HFF-Myc (cell line): ENCODE measurements at places on chromosomes 1 and 21.
A peak's percentile ranks its signal among the peaks of the same experiment; 100 is the strongest.

DNA sequence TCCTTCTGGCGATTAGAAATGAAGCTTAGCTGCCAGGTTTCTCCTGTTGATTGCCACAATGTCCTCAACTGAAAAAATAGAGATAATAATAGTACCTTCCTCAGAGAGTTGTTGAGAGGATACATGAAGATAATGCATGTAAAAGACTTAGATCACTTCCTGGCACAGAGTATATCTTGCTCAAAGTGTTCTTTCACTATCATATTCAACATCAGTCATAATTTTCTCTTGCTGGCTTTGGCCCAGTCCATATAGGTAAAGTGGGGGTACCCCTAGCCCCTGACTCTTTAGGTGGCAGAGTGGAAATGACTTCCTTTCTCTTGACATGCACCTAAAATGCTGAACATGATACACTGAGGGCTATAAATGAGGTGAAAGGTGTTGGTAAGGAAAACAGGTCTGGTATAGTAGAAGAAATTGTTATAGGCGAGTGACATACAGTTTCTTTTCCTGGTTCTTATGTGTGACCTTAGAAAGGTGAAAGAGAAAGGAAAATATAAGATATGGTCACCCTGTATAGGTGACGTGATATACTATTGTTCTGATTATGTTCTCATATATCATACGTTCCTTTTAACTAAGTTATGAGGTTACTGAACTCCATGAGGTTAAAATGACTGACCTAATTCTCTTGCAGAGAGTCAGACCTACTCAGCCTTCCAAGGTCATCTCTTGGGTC is 209.9 kb upstream of the DEPDC1 start:
- no peak for DNase-seq

GRCh38 chr21:26120828-26121227 is 49.7 kb downstream of the APP start:
- no peak for DNase-seq

GRCh38 chr1:10625554-10625953 is 150.8 kb downstream of the PEX14 start:
- peak; percentile 31 for DNase-seq

- no peak for DNase-seq
Measured at GRCh38 chr1:64839732-64840405, 95.0 kb downstream of the RAVER2 start.

- DNase-seq = no peak
Measured at GRCh38 chr1:165616054-165616612, 14.9 kb upstream of the MGST3 start.

DNA sequence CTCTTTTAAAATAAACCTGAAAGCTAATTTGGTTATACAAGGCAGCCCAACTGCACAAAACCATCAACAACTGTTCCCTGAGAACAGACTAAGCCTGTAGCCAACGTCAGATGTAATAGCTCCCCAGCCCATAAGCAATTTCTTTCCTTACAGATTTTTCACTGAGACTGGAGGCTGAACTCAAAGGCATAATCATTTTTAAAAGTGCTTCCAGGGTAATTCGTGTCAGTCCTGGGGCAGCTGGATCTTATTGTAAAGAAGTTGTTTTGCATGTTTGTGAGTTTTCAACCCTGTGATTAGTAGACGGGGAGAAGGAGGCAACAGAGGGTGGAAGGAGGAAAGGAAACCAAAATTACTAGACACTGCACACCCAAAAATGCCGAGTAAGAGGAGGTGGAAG is 3.2 kb downstream of the DPT start:
- no peak for DNase-seq

DNA sequence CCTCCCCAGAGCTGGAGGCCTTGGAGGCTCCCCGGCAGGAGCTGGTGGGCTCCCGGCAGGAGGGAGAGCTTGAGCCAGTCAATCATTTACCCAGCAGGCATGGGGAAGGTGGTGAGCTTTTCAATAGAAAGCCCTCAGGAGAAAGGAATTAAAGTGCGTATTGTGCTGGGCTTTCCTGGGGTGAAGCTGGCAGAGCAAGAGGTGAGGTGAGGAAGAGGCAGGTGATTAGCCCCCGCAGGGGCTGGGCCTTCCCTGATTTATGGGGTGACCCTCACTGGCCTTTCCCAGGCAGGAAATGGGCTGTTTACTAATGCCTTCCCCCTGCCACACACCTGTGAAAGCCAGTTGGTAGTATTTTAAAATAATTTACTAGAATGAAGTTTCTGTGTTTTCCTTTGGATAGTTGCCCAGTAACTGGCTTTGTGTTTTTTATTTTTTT is 25.8 kb downstream of the CLDN14 start:
- no peak for DNase-seq

DNA sequence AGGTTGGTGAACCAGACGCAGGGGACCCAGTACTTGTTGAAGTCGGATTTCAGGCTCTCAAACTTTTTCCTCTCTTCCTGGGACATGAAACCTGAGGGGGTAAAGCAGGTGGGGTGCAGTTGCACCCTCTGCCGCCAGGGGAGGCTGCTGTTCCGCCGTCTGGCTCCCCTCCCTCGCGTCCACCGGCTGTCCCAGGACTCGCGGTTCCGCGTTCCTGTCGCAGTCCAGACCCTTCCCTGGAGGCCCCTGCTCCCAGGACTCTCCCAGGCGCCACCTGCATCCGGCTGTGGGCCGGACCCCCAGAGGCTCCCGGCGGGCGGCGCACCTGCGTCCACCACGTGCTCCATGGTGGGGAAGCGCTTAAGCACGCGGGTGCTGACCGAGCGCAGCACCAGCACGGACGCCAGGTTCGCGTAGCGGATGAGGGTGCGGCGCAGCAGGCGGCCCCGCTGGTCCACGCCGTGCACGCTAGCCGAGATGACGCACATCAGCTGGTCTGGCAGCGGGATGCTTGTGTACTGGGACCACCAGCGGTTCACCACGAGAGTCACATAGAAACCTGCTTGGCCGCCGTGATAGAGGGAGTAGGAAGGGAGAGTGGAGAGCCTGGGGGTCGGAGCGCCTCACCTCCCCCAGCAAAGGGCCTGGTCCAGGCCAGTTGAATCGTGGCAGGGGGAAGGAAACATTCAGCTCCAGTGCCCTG is 1.7 kb downstream of the BEST4 start:
- no peak for DNase-seq

- no peak for DNase-seq
Measured at GRCh38 chr1:61487801-61488200, 237.1 kb downstream of the TM2D1 start.

DNA sequence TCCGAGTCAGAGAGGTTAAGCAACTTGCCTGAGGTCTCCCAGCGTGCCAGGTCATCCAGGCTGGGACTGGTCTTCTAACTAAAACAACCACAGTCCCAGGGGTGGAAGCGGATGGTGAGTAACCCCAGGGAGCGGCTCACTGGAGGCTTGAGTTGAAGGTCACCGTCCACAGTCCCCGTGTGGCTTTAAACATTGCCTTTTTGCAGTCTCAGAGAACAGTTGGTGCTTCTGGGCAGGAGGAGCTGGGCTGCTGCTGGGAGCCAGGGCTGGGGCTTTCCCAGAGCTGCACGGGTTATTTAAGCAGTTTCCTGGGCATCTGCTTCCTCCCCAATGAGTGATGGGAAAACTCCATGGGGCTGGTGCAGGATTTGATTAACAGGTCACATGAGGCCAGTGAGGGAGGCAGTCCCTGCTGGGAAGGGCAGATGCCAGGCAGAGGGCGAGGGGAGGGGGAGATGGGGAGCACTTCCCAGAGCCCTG is 12.3 kb downstream of the ARHGEF10L start:
- DNase-seq = no peak

DNA sequence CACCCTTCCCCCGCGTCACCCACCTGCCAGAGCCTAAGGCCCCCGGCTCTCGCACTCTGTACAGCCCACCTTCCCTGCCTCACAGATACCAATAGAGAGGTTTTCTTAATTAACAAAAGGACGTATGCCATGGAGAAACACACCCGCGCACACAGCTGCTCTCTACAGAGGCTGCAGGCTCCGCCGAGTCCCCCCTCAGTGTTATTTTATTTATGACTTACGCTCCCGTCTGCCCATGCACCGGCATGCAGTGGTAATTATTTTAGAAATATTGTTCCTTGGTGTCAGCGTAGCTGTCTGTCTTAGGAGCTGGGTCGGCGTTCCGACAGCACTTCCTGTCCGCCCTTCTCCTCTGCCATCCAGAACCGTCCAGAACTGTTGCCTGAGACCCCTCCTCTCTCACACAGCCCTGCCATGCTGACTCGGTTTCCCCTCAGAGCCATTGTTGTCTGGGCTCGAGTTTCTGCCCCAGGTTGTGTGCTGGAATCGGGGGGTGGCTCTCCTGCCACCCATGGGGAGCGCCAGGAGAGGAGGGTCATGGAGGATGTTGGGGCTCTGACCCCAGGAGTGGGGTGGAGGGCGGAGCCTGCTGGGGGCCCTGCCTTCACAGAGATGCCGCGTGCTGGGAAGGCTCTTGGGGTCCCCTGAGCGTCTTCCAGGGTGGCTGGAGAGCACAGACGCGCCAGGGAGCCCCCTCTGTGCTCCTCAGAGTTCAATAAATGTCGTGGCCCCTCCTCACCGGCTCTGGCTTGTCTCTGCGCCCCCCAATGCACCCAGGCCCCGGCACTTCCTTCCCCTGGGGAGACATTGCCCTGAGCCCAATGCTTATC is 39.6 kb upstream of the COL6A1 start:
- DNase-seq = no peak

DNA sequence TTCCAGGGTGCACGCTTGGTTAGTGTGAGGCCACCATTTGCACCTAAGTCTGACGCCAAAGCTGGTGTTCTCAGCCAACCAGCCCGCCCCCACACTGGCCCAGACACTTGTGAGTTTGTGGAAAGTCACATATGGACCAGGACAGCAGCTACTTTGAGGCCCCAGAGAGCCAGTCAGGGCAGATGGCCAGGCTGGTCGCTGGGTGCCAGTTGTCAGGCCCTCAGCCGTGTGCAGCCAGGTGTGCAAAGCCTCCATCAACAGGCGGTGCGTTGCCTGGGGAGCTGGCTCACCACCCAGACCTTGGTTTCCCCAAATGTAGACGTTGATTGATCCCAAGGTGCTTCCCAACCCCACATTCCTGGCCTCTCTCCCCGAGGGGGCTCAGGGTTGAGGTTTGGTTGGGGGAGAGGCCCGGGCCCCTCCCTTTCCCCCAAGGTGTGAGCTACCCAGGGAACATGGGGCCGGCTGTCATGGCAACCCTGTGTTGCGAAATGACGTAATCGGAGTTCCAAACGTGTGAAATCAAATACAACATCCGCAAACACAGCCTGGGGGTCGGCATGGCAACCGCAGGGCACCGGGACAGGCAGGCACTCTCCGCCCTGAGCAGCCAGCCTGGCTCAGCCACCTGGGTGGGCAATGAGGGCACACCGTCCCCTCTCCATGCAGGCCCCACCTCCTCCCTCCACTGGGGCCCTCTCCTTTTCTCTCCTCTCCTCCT is 42.2 kb upstream of the WNT4 start:
- DNase-seq = no peak

DNA sequence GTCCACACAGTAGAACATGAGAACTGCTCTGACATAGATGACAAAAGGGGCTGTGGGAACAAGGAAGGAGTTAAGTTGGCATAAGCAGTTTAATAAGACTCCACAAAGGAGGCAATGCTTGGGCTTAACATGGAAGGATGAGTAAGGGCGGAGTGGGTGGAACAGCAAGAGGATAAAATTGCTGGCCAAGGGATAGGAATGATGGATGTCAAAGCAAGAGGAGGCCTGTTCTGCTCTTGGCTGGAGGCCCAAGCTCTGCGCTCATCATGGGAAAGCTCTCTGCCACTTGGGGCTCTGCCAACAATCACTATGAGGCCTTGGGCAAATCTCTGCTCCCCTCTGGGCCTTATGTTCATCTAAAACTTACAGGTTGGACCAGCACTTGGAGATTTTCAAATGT is 98.3 kb upstream of the CAMK1G start:
- DNase-seq = no peak

GRCh38 chr1:53111073-53111556 is 31.3 kb downstream of the SLC1A7 start:
- no peak for DNase-seq

GRCh38 chr21:31352836-31353235 is 8.8 kb upstream of the TIAM1 start:
- no peak for DNase-seq

DNA sequence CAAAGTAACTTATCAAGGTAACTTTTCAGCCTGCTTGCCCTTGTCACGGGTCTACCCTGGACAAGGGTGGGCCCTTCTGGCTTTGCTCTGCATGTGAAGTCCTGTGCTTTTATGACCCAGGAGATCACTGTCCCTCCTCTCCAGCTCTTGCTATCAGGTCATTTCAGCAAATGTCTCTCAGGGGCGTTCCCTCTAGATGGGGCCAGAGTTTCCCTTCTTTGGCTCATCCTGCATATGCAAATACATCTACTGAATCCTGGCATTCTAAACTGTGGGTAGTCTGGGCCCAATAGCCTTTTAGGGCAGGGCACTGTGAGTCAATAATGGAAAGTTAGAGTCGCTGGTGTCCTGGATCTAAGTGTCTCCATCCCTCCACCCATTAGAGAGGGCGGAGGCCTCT is 366.9 kb upstream of the USP24 start:
- DNase-seq = no peak

DNA sequence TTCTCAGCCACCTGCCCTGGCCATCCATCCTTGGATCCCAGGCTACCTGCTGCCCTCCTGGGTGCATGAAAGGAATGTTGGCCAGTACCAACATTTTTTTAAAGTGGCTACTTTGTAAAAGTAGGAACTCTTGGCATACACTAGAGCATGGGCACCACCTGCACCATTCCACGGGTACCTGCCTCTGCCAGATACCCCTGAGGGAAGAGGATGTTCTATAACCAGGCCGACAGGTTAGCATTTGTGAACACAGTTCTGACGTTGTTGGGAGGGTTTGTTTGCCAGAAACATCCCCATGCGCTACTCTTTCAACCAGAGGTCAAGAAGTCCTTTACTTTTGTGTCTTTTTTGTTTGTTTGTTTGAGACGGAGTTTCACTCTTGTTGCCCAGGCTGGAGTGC is 43.0 kb downstream of the EVA1C start:
- DNase-seq = no peak

DNA sequence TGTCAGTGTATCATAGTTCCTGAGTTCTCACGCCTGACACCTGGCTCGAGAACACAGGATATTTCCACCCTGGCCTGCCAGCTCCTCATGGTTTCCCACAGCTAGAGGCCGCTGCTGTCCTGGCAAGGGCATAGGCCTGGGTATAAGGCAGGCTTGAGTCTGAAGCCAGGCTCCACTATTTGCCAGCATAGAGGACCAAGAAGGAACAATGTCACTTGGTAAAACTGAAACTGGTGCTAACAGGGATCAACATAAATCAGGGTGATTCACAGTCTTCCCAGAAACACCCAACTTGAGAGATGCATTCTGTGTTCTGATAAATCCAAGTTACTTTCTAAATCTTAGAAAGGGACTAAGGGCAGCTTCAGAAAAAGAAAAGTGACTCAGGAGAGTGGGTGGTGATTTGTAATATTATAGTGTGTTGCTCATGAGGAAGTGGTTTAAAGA is 6.9 kb upstream of the S100A2 start:
- peak; percentile 68 for DNase-seq

GRCh38 chr1:192442736-192443135 is 125.9 kb downstream of the RGS21 start:
- DNase-seq = no peak

DNA sequence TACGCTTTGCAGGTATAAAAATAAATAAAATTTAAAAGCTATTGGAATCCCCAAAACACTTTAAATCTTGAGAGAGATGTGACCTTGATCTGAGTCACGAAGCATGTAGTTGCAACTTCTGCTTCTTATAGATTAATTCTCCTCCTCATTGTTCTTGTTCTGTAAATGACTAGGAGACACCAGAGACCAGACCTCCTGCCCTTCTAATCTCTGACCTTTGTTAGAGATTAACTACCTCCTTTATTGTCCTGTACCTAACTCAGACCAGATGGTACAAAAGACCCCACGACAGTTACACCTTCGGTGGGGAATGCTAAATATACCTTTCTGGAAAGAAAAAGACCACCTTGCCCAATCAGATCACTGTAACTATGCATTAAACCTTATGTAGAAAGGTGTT is 76.9 kb upstream of the NEK2 start:
- DNase-seq = no peak

GRCh38 chr1:41574842-41575241 is 90.4 kb upstream of the EDN2 start:
- no peak for DNase-seq
